ENCODE measurements at places on chromosomes 4 and X.
A peak's percentile ranks its signal among the peaks of the same experiment; 100 is the strongest.

- DNase-seq, result peak; percentile 63
Measured at GRCh38 chr4:26058537-26058936, 144.5 kb downstream of the SMIM20 start.

DNA sequence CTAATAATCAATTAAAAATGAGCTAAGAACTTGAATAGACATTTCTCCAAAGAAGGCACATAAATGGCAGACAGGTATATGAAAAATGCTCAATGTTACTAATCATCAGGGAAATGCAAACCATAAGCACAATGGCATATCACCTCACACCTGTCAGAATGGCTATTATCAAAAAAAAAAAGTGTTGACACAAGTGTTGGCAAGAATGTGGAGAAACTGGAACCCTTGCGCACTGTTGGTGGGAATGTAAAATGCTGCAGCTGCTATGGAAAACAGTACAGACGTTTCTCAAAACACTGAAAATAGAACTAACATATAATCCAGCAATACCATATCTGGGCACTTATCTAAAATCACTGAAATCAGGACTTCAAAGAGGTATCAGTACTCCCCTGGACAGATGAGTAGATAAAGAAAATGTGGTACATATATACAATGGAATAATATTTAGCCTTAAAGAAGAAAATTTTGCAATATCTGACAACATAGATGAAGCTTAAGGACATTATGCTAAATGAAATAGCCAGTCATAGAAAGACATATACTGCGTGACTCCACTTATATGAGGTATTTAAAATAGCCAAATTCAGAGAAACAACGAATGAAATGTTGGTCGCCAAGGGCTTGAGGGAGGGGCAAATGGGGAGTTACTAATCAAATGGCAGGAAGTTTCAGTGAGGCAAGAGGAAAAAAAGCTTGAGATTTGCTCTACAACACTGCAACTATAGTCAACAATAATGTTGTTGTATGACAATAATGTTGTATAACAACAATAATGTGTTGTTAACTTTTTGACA, 175.5 kb downstream of the WDFY3 start:
- DNase-seq, result no peak

DNA sequence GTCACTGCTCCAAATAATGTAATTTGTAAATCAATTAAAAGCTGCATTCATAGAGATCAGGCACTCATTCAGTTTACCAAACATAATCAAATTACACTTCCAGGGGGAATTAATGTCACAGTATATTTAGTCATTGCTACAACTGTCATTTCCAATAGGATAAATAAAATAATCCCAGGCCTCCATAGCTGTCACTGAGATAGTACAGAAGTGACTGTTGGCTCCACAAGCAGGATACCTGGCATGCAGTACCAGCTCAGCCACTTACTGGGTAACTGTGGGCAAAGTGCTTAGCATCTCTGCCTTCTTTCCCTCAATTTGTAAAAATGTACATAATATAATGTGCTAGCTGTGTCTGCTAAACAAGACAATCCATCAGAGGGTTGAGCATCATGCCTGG, 128.1 kb downstream of the CAMK2D start:
- no peak for DNase-seq

GRCh38 chr4:166673911-166674310, 560.4 kb downstream of the SPOCK3 start:
- no peak for DNase-seq

DNA sequence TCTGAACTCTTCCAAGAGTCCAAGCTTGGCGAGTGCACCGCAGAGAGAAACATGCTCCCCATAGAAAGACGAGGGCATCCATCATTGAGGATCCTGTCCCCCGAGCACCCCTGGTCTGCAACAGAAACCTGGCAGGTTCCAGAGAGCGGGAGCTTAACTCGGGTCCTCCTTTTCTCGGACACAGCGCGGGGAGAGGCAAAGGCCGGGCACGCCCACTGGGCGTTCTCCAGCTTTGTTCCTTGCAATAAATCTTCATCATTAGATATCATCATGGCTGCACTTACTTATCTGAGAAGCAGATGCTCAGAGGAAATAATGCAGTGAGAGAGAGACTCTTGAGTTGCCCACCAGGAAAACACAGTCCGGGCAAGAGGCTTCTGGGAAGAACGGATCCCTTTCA, 90.1 kb upstream of the PSAPL1 start:
- DNase-seq, result no peak

DNA sequence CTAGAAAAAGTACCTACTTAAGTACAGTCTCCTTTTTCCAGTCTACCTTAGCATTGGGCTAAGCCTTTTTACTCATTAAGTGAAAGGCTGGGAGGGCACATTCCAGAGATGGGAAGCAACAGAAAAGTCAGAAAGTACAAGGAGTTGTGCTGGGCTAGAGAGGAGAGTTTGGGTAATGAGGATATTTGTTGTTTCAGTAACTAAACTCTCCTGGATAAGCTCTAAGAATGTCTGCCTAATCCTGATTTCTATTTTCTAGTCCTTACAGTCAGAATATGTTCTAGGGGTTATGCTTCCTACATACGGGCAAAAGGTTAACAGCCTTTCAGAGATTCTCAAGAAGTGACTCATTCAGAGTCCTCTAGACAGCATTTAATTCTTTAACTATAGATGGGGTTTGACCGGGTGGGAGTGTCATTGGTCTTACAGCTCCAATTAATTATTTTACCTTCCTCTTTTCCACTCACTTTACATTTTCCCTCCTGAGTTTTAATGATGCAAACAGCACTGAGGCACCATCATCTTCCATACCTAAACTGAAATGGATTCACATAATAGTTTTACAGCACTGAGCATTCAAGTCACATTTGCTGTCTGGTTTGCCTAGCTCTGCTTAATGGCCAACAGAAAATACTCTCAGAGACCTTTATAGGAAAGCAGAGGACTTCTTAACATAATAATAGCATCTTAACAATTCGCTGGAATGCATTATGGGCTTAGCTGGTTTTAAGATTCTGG, 42.9 kb downstream of the USP26 start:
- no peak for DNase-seq

DNA sequence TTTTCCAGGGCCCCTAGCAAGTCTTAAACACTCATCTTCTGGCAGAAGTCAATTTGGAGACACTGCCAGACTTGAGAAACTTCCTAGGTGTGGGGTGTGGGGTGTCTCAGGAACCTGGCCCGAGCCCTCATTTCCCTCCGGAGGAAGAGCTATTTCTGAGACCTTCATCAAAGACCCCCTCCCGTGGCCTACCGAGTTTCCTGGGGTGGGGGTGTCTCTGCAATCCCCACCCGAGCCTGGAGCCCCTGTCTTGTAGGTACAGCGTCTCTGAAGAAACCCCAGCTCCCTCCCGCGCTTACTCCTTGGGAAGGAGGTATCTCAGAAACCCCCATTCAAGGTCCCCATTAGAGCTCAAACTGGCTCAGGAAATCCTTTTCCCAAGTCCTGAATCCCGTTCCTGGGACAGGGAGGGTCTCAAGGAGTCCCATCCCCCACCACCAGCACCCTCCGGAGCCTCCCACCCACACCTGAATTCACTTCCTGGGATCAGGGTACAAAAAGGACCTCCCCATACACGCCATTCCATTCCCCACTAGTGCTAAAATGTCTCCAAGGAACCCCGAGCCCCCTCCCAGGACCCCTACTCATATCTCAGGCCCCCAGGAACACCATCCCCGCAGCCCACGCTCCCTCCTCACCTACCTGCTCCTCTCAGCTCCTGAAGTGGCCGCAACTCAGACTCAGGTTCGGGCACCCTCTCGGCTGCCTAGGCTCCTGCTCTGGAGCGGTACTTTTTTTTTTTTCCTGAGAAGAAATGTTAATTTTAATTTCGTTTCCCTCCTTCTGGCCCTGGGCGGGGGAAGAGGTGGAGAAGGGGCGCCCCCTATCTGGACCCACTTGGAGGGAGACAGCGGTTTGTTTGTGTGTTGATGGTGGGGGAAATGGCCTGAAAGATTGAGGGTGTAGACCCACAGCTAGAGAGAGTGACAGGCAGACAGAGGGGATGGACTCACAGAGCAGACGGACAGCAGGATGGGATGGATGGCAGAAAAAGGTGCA, 1.1 kb downstream of the SLC38A5 start:
- peak; percentile 32 for DNase-seq

GRCh38 chr4:101019941-101020401, 327.4 kb downstream of the PPP3CA start:
- DNase-seq, result no peak

GRCh38 chrX:138859421-138859820, 147.9 kb upstream of the FGF13 start:
- DNase-seq, result no peak

GRCh38 chrX:7109049-7109531, 38.4 kb upstream of the STS start:
- no peak for DNase-seq

DNA sequence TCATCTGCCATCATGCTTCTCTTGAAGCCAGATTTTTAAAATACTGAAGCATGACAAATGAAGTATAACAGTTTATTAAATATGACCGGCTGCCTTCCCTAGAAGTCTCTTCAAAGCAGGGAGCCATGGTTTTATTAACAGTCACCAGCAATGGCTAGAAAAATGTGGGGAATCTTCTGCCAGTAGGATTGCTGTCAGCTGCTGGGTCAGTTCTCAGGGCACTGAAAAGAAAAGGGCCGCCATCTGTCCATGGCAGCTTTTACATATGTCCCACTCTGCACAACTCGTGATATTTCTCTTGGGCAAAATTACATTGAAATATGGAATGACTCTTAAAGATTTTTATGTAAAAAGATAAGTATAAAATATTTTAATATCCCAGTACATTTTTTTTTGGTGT, 2.8 kb downstream of the CCNG2 start:
- no peak for DNase-seq

DNA sequence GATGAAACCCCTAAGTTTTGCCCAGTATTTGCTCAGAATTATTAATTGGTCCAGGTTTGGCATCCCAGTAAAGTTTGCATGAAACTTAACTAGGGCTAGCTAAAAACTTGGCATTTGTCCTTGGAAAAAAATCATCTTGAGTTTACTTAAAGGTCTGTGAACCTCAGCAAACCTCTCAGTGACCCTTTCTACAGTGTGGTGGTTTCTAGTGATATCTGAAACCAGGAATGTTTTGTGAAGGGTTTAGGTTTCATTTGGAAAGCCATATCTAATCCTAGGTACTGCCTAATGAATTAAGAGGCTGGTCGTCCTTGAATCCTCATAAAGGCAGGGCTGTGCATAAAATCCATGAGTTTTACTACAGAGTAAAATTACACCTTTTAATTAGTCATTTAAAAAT, 218.5 kb upstream of the ANKRD50 start:
- DNase-seq, result no peak

DNA sequence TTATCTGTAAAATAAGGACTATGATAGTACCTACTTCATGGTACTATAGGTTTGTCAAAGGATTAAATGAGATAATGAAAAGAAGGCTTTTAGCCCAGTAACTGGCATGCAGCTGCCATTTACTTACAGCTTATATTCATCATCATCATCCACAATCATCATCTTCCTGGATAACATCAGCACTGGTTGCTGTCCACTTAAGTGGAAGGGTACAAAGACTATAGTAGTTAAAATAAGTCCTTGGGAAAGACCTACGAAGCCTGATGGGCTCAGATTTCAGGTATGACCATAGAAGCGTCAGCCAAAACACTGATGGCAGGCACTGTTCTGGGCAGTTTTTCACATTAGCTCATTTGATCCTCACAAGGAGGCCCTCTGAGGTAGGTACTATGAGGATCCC, 20.6 kb downstream of the CCDC149 start:
- DNase-seq, result no peak

DNA sequence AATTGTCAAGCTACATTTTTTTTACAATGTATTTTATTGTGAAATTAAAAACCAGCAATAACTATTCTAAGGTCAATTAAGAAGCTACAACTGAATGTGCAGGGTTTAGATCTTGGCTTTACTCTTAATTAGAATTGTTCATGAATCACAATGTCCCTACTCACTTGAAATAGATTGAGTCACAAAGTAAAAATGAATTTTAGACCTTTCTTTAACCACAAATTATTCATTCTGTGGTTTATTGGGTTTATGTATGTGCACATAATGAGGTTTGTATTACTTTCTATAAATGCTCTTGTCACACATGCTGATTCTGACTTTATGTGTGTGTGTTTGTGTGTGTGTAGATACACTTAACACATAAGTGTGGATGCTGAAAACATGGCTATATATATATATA, 647.0 kb upstream of the AADAT start:
- no peak for DNase-seq

DNA sequence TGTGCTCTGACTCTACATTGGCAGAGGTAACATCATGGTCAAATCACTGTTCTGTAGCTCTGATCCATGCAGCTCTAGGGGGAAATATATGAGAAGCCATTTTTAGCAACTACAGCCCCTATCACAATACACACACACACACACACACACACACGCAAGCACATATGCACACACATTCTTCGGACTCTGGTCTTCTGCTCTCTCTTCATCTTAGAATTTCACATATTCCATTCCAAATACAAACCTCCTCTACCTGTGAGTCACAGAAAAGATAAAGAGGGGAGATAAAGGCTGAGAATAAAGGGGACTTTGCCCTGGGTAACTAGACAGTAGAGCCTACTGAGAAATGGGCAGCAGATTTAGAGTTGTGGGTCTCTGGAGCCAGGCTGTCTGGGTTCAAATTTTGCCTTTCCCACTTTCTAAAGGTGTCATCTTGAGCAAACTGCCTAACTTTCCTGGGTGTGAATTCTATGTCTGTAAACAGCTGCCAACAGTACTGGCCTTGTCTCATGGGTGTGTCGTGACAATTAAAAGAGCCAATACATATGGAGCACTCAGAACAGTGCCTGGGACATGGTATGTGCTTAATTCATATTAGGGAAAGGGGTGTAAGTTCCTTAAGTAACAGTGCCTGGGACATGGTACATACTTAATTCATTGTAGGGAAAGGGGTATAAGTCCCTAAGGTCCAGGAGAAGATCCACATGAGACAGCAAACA, 11.6 kb upstream of the RASL11B start:
- DNase-seq, result no peak

DNA sequence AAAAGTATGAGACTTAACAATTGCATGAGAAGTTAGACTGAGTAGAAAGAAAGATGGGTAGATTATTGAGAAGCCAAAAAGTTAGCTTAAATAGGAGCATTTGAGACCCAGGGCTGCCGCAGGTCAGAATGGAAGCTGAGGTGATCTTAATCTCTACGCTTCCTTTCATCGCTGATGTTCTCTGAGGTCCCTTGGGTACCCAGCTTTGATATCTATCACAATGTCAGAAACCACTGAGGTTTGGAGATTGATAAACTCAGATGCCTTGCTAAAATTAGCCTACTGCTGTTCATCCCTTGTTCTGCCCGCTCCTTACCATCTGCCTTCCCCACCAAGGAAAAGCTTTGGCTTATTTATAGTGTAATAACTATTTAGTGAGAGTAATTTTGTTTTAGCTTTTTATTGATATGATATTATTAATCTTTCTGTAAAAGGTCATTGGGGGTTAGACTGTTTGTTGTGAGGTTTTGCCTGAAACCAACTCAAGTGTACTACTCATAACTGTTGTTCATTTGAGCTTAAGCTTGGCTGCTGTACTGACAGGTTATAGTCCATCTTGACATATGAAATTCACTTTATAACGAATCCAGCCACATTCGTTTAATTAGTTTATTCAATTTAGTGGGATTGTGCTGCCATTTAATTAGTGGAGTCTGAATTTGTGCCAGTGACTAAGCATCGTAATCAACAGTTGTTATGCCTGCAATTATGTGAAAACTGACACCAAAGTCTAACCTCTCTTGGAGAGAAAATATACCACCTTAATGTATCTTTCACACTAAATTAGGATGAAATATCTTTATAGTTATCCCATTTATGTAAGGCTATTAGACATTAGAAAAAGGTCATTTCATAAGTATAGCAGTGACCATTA, 15.1 kb downstream of the MCUB start:
- DNase-seq, result no peak

Data from stimulated activated CD4-positive, alpha-beta T cell treated with anti-CD3 and anti-CD28 coated beads, Interleukin-12 subunit alpha, Interleukin-12 subunit beta, amount 100 ng/mL, for 48 hours (primary cell).